ENCODE measurements at places on chromosomes 1 and 21.

DNA sequence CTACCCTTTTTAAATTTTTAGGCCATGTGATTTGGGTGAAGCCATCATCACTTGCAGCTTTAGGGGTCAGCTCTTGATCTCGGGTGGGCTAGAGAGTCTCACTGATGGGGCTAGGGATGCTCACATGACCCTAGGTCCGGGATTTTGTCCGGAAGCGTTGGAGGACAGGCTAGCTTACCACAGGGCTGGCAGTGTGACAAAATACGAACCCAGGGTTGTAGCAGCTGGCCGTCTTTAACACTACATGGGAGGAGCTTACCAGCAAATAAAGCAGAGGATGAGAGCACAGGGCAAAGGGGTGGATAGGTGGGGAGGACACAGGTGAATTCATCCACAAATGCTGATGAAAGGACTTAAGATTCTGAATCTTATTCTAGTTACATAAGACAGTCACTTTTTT, 21.9 kb downstream of the GPR161 start:
- DNase-seq = no peak

GRCh38 chr1:16921391-16922185, at the start of gene CROCC:
Gene CROCC, plus strand, starts transcription at chr1:16921931. Its CDS starts 88 bp downstream, at chr1:16922019.
- DNase-seq = no peak

- DNase-seq = no peak
These were observed 57.9 kb upstream of the FMOD start for GRCh38 chr1:203408486-203409481.

DNA sequence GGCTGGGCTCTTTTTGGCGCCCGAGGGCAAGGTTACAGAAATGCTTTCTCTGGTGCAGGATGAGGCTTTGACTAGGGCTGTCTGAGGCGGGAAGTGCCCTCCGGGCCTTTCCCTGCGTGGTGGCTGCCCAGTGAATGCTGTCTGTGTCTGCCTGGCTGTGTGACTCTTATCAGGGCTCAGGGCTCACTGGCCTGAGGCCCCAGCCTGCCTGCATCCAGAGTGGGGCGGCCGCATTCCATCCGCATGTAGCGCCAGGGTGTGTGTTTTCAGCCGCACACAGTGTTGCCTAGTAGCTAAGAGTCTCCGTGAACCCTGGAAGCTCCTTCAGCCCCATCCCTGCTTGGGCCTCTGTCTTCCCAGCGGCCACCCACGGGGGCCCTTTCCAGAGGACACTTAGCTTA, 59.1 kb downstream of the FAAP20 start:
- DNase-seq = no peak

DNA sequence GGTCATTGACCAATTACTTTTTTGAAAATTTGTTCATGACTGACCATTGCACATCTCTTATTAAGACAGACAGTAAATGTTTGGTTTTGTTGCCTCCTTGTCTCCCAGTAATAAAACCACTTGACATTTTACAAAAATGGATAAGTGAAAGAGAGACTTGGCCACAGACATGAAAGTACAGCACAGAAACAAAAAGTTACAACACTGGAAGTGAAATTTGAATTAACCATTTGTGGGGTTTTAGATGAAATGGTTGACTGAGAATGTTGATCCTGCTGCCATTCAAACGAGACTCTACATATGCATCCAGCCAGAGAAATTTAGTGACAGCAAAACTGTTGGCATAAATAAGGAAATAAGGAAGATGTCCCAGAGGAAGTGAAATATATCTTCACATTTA, 79.3 kb upstream of the B3GALT2 start:
- no peak for DNase-seq

GRCh38 chr1:87349036-87349435, 20.4 kb downstream of the LMO4 start:
- DNase-seq = no peak

DNA sequence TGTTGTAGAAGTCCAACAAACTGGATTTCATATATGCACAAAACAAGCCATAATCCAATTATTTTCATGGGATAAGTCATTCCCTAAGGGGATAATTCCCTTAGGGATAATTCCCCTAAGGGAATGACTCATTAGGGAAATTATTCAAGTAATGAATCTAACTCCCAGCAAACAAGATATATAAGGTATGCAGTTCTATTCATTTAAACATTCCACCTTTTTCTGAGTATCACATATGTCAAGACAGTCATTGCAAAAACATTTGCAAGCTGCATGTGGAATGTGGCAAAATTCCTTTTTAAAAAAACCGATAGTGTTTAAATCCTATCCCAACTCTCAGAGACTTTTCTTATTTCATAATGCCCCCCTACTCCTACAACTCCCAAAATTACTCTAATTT, 131.2 kb downstream of the AKT3 start:
- no peak for DNase-seq

- no peak for DNase-seq
These were observed 5.5 kb downstream of the OR2C3 start for GRCh38 chr1:247530785-247531184.

- DNase-seq = no peak
These were observed 66.1 kb upstream of the ATP1A1 start for GRCh38 chr1:116306840-116307442.

- peak; percentile 81 for DNase-seq
These were observed at the start of gene CLCC1 for GRCh38 chr1:108963052-108963686. Gene CLCC1, minus strand, starts transcription at chr1:108963484. Its CDS starts 13,047 bp downstream, at chr1:108950437.

GRCh38 chr1:21318714-21319159, 28.5 kb upstream of the ECE1 start:
- DNase-seq = no peak

DNA sequence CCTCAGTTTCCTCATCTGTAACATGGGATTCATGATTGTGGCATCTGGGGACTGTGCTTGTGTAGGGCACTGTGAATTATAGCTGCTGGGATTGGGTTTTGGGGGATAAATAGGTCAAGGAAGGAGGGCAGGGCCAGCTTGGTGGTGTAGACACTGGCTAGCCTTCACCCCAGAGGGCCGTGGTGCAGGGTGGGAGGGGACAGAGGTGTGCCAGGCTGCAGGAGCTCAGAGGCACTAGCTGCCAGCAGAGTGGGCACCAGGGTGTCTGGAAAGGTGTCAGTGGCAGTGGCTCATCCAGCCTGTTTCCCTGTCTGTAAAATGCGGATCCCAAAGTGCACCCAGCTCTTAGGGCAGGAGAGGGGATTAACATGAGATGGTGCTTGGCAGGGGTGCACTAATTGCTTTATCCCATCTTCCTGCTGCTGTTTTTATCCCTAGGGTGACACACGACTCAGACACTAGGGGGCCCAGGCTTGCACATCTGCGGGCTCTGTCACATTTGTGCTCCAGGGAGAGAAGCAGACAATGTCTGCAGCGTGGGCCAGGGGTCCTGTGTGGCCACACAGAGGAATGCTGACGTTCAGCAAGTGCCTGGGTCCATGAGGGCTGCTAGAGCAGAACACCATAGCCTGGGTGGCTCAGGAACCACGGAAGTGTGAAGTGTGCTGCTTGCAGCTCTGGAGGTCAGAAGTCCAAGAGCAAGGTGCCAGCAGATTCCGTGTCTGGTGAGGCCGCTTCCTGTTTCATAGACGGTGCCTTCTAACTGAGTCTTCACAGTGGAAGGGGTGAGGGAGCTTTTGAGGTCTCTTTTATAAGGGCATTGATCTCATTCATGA, 19.3 kb downstream of the OBSCN start:
- no peak for DNase-seq

DNA sequence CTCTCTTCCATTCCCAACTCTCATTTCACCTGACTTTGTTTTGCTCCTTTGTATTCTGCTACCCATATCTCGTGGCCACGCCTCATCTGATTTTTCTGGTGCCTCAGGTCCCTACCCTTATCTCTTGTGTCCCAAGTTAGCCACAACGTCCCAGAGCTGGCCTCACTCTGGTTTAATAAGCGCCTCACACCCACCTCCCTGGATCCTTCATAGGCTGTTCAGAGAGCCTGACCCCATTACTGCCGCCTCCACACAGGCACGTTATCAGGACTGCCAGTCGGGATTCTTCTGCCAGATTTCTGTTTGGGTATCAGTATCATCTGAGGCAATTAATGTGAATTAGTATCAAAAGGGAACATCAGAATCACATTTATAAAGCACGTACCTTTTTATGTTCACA, 34.7 kb upstream of the TMEM125 start:
- no peak for DNase-seq

- DNase-seq = no peak
These were observed 1.4 kb downstream of the EVA1C start for GRCh38 chr21:32413697-32414578.

DNA sequence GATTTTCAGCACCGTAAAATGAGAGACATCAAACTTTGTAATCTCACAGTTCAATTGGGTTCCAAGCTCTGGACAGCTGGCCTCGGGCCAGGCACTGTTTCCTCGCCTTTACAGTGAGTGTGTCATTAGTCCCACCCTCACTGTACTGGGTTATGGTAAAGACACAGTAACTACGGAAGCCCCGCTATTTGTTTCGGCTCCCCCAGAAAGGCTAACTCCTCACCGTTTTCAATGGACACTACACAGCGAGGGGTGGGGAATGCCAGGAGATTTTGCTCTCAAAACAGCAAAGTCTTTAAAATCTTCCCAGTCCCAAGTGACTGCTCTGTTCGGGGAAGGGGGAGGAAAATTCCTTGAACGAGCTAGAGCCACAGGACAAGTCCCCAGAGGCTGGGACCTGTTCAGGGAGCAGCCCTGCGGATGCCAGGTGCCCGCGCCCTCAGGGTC, 757 bp upstream of the SPSB1 start:
- no peak for DNase-seq

DNA sequence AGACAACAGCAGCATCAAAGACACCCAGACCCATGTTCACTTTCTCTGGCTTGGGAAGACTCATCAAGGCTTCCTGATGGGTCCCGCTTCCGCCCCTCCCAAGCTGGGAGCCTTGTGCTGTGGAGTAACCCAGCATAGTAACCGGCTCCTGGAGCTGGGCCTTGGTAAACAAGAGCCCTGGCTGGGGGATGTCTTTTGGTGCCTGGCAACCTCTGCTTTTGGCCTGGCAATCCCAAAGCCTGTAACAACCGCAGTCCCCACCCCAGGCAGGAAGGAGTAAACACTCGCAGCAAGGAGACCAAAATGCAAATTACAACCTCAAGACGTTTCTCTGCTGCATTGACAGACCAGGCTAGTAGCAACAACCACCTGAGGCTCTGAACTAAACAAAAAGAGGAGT, 16.9 kb upstream of the THRAP3 start:
- no peak for DNase-seq

DNA sequence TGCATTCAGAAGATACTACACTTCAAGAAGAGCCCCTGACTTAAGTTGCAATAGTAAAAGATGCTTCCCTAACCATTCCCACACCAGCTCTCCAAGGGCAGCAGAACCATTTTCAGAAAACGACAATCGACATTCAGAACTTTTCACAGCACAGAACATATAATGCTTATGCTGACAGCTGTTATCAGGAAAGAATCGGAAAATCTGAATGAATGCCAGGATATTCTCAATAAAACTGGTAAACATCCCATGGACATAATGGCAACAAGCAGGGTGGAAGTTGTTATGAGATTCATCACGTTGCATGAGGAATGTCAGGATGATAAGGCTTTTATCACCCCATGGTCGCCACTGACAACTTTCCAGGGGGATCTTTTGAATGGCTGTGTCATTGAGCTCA, 246.6 kb upstream of the CHRM3 start:
- DNase-seq = no peak

DNA sequence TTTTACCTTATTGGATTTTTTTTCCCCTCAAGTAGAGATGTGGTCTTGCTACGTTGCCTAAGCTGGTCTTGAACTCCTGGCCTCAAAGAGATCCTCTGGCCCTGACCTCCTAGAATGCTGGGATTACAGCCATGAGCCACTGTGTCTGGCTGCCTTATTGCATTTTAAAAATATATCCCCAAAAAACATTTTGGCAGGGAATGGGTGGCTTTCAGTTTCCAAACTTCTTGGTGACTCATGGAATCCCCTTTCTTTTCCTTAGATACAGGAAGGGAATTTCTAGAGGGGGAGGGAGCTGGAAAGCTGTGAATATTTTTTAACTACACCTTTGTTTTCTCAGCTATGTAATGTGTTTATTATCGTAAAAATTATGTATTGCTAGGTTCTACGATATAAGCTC, 73.3 kb downstream of the SNRPE start:
- no peak for DNase-seq

DNA sequence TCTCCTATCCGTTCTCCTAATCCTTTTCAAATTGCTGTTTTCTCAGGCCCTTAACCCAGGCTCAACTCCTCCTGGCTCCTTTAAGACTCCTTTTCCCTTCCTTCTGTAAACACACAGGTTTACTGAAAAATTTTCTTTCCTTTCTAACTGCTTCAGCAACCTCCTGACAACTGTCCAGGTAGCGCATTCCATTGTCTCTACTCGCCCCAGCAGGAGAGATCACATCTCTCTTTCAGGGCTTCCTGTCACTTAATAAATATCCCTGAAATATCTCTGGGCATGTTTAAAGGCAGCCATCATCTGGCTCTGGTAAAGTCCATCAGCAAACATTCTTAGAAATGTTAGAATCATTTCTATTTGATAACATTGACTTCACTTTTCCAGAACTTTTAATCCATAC, 211.2 kb upstream of the PTBP2 start:
- no peak for DNase-seq

- no peak for DNase-seq
These were observed 599.4 kb downstream of the LTN1 start for GRCh38 chr21:28393279-28393678.

DNA sequence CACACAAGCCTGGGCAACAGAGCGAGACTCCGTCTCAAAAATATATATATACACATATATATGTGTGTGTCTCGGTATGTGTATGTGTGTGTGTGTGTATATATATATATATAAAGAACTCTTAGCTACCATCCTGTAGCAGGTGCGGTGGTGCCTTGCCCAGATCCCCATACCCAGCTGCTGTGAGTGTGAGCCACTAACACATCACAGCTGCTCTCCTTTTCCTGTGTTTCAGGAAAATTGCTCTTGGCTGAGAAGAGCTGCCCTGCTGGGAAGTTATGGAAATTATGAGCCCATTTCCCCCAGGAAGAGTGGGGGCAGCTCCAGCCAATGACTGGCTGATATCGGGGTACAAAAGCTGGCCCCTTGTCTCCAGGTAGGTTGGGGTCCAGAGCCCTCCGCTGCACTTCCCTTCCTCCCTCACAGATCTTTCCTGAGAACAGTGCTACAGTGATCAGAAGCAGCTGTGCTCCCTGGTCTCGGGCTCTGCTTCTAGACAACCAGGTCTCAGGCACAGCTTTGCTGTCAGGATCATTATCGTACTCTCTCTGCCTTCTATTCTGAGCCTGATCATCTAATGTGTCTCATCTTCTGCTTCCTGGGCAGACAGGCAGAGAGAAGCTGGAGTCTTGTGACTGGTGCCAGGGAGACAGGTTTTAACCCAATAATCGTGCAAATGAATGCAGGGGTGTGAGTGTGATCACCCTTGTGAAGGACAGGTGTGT, 109.6 kb upstream of the ZNF678 start:
- DNase-seq = no peak

GRCh38 chr1:41657679-41658295, 173.3 kb upstream of the EDN2 start:
- DNase-seq = no peak
